ENCODE measurements at places on chromosomes 7 and 10.

GRCh38 chr7:47896809-47897423 lies 51.4 kb downstream of the PKD1L1 start:
- DNase-seq, result no peak

GRCh38 chr7:129163875-129164544 lies 19.5 kb downstream of the TSPAN33 start:
- DNase-seq, result peak; percentile 48

DNA sequence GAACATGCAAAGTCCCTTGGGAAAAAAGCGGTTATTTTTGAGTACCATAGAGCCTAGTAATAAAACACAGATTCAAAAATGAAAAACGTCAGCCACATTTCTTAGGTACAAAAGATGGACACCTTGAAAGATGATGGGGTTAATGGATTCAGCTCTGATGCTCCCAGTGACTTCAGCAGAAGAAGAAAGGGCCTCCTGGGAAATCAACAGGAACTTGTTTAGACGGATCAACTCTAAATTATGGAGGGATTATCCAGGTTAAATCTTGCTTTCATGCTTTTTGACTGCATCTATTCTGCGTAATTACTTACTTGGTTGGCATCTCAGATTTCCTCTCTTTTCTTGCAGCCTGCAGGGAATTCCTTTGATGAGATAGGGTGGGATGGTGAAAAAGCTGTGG lies 82.5 kb downstream of the TMEM178B start:
- no peak for DNase-seq

DNA sequence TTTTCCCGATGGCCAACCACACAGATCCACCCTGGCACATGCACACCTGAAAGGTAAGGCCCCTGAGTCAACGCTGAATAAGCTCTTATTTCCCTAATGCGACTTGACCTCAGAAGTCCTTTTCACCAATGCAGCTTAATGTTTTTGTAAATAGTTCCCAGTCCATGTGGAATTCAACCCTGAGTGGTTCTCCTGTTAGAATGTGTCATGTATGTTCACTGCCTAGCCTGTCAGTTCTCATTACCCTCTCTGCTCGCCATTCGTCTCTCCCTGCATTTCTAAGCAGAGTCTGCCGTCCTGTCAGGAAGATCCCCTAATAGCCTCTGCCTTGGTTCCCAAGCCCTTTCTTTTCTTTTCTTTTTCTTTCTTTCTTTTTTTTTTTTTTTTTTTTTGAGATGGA lies 392.6 kb upstream of the SHH start:
- no peak for DNase-seq

DNA sequence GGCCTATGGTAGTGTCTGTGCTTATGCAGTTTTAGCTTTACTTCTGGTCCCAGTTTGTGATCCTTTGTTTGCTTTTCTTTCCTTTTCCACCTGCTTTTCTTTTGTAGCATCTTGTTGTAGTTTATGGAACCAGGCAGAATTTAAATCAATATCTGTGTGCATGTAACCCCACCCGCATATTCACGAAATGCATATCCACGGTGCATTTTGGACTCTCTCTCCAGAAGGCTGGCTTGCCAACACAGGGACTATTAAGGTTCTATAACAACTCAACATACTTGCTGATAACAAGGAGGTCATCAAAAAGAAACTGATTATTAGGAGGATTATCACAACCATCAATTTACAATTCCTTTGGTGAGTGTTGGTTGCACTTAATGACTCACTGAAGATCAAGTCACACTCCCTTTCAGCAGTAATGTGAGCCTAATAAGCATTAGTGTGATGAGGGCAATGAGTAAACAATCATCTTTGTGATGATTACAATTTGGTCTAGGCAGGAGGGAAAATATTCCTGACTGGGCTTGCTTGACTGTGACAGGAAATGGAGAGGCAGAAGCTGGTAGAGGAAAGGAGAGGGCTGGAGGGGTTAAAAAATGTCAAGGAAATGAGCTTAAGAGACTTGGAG lies 378.6 kb downstream of the REEP3 start:
- no peak for DNase-seq

DNA sequence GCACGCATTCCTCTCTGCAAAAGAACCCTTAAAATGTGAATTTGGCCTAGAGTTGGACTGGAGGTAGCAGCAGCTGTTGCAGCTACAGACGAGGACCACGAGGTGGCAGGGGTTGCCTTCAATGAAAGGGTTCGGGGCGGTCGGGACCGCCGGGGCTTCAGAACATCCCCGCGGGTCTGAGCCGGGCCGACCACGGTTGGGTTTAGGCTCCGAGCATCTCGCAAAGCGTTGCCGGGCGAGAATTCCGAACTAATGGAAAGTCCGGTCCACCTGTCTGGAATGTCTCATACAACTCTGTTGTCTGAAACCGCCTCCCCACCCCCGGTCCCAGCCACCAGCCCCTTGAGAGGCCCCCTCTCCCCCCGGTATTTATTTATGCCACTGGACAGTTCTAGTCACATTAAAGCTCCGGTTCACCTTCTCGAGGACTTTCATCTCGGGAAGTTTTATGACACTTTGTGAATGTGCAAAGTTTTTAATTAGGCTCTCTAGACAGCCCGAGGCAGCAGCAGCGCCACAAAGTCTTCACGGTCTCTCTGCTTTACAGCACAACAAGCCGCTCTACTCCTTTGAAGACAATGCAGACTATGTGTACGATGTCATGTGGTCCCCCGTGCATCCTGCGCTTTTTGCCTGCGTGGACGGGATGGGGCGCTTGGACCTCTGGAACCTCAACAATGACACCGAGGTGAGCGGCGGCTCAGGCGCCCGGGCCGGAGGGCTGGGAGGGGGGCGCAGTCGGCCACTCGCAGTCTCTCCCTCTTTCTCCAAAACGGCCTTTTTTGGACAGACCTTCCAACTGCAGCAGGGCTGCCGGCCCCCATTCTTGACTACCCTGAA lies 246.2 kb downstream of the SLC25A13 start:
- no peak for DNase-seq

GRCh38 chr7:48786951-48787350 lies 137.4 kb upstream of the CDC14C start:
- no peak for DNase-seq

DNA sequence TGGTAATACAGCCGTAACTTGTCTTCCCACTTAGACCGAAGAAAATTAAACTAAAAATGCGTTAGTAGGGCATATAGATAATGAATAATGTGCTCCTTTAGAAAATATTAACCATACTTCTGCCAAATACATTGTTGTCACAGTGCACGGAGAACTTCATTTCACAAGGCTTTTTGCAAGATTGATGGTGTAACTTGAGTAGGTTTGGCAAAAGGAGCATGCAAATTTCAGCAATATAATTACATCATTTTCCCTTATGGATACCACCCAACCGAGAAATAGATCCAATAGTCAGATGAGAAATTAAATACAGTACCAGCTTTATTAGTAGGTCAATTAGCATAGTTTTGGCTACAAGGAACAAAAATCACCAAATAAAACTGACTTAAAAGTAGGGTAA lies 792.6 kb upstream of the C7orf33 start:
- DNase-seq, result no peak

DNA sequence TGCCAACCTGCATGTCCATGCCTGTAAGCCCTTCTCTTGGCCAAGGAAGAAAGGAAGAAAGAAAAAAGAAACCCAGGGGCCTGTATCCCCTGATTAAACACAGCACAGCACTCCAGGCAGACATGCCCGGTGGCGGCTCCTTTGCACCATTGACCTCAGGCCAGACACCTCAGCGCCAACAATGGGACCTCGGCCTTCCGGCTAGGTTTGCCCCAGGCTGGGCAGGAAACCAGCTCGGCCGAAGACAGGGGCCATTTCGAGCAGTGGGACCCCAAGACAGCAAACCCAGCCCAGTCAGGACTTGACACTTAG lies 2.8 kb downstream of the HOXA10 start:
- DNase-seq, result no peak

DNA sequence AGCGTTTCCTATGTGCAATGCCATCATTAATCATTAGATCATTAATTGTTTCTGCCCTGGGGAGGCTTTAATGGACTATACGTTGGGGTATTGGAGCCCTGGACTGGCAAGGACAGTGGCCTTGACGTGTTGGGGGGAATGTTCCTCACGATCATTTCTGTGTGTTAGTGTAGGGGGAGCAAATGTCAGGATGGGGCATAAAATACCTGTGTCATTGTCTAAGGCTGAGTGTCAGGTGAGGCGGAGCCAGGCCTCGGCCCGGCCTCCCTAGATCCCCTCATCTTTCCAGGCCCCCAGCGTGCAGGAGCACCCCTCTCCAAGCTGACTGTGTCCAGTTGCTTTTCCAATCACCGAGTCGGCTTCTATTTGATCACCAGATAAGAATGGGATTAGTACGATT lies 346.4 kb upstream of the SHH start:
- DNase-seq, result no peak

DNA sequence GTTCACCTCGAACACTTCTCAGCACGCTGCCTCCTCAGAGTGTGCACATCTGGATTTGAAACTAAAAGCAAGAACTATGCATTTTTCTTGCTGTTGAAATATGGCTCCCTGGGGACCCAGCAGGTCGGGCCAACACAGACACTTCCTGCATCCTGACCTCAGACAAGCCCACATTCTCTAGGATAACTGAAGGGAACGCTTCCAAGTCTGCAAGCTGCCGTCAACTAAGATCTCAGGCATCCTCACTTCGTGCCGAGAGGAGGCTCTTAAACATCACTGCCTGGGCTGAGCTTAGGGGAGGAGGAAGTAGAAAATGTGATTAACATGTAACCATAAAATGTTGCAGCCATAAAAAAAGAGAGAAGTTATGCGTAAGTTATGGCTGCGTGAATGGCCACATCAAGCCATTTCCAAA lies 65.5 kb downstream of the PYROXD2 start:
- peak; percentile 25 for DNase-seq

DNA sequence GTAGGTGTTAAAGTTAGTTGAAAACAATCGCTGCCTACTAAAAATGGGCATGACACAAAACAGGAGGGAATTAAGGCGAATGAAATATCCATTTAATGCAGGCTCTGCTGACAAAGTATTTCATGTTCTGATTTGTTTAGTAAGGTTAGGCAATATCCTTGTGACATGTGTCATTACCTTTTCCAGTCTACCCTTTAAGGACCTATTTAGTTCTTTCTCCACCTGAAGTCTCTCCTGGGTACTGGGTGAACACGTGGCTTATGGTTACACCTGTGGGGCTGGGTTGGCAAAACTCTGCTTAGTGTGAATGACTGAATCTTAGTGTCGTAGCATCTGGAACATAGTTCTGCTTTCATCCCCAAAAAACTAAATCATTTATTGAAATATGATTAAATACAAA lies 313.5 kb downstream of the CCDC3 start:
- DNase-seq, result no peak

DNA sequence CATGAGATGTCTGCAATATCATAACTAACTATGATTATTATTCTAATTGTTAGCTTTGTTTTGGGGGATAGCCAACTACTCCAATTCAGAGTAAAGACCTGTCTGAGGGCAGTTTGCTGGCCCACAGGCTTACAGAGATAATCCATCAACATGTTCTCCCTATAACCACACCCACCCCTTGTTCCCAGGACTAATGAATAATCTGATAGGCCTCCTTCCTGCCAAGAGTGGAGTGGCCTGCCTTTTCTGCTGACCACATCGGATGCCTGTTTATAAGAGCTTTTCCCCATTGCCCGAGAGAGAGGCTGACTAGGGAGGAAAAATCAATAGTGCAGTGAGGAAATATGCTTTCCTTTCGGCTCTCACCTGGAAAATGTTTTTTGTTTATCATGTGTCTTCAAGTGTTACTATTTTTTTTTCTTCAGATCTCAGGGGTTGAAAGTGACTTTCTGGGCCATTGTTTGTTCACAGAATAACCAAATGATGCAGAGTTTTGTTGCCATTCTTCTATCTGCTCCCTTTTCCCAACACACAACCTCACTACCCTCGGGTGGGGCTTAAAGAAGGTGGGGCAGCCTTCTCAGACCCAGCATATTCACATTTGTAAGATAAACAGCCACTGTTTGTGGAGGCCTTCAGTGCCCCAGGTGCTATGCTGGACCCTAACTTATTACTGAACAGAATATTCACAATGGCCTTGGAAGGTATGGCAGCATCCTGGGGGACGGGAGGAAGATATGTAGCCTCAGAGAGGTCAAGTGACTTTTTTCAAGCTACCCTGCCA lies 38.4 kb downstream of the PLPP4 start:
- no peak for DNase-seq

- DNase-seq, result no peak
These were observed 38.6 kb upstream of the SH2B2 start for GRCh38 chr7:102248081-102248455.

- no peak for DNase-seq
These were observed 120.1 kb upstream of the ZMIZ1 start for GRCh38 chr10:78948621-78949030.

DNA sequence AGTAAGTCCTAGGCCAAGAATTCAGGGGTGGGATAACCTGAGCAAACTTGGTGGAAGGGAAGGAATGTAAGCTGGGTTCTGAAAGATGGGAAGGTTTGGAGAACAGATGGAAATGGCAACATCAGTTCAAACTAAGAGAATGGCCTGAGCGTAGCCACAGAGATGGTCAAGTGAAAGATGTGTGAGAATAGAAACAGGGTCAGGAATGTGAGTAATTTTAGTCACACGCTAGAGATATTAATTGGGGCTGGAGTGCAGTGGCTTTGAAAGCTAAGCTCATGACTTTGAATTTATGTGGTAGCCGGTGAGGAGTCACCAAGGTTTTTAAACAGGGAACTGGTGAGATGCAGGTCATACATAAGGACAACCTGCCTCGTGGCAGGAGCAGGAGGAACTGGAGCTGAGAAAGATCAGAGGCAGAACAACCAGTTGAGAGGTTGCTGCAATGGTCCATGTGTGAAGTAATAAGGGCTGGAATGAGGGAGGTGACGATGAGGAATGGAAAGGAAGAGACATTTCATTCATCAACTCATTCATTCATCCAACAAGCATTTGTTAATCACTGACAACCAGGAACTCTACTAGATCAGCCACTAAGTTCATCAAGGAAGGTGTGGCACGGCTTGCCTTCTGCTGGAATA lies 12.9 kb upstream of the SORBS1 start:
- DNase-seq, result no peak

DNA sequence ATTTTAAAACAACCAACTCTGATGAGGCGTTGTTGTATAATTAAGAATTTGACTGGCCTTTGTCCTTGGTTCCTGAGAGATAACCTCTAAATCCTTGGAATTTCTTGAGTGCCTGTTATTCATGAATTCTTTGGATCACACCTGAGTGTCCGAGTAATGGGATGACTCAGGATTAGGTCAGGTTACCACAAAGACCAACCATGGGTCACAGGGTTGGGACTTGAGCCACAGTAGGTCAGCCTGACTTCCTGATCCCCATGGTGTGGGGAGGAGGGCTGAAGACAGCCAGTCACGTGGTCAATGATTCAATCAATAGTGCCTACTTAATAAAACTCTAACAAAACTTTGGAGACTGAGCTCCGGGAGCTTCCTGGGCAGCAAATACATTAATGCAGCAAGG lies 192.5 kb downstream of the GFRA1 start:
- no peak for DNase-seq

- no peak for DNase-seq
These were observed 47.4 kb downstream of the LMBR1 start for GRCh38 chr7:156845379-156846101.

DNA sequence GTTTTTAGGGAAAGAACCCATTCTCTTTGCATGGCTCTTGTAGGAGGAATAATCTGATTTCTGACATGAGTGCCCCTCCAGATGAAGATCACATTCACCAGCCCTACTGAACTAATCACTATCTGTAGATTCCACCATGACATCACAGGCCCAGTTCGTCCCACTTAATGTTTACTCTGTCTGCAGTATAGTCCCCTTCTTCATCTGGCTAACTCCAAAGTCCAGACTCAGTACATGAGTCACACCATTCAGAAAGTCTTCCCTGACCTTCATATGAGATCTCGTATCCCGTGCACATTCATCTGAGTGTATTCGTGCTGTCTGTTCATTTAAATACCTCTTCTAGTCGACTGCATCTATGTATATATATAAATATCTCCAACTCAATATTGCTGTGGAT lies 366.5 kb upstream of the AKR1E2 start:
- DNase-seq, result no peak

All from GM12864 (cell line).